ENCODE measurements at places on chromosomes 5 and 9.

- DNase-seq, result no peak
Observed at GRCh38 chr9:121499427-121500164, at the start of gene GGTA1. Gene GGTA1, minus strand, starts transcription at chr9:121499844. Its CDS starts 31,922 bp downstream, at chr9:121467922.

DNA sequence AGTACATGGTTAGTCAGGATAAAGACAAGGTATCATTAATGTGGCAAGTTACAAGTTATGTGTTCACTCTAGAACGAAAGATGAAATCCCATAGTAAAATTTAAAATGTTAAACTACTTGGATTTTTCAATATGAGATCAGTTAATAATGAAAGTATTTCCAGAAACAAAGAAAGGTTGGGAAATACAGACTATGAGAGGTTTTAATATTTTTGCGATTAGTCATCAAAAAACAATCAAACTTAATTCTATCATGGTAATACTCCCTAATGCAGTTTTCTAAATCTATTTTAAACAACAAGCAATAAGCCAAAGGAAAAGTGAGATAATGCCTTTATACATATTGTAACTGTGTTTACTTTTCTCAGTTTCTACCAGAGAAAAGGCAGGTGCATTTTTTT, 10.6 kb downstream of the CDH12 start:
- DNase-seq, result no peak

DNA sequence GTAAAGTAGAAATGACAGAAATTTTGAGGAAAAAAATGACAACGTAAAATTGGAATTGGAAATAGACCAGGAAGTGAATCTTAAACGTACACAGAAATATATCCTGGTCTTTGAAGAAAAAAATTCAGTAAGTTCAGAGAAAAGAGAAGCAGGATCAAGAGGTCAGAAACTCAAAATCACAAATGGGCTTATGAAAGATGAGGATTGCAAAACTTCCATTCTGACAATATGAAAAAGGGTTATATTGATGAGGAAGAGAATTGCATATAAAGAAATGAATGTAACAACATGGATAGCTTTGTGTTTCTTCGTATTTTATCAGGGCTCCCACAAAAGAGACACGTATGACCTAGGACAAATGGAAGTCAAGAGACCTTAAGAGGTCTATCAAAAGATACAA, 58.1 kb downstream of the OXCT1 start:
- DNase-seq, result no peak

DNA sequence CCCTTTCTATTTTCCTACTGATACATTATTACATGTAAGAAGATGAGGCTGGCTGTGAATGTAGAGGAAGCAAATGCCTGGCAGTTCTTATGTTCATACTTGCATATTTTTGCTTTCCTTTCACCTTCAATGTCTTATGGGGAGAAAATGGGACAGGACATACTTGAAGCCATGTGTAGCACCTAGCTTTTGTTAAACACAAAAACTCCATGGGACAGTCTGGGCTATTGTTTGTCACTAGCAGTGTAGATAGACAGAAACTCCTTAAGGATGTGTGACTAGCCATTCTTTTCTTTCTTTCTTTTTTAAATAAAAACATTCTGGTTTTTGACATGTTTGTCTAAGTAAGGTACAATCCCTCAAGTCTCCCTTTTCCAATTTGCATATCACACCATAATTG, 122.7 kb downstream of the ARL15 start:
- DNase-seq, result no peak

GRCh38 chr5:16589658-16590057, 27.1 kb downstream of the RETREG1 start:
- DNase-seq, result no peak

DNA sequence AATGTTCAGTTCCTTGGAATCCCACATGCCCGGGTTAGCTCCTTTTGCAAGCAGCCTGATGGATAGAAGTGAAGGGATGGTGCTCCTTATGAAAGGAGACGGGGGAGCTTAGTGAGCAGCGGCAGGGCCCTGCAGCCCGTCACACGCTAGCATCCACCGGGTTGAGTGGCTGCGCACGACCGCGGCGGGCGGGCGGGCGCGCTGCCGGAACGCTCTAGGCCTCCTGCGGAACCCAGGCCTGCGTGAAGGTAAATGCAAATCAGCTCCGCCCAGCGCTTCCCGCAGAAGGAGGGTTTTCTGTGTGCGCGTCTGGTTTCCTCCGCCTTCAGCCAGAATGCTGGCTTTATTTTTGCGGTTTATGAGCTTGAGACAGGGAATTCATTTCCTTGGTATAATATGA, 19.8 kb downstream of the IL12B start:
- no peak for DNase-seq

GRCh38 chr5:149792540-149793255, 62.6 kb downstream of the PPARGC1B start:
- no peak for DNase-seq

GRCh38 chr9:5278486-5278885, 26.0 kb downstream of the RLN2 start:
- DNase-seq, result no peak

GRCh38 chr9:122444041-122444733, 33.5 kb downstream of the OR1J1 start:
- no peak for DNase-seq

- DNase-seq, result no peak
Observed at GRCh38 chr9:117138231-117138630, 276.6 kb downstream of the ASTN2 start.

DNA sequence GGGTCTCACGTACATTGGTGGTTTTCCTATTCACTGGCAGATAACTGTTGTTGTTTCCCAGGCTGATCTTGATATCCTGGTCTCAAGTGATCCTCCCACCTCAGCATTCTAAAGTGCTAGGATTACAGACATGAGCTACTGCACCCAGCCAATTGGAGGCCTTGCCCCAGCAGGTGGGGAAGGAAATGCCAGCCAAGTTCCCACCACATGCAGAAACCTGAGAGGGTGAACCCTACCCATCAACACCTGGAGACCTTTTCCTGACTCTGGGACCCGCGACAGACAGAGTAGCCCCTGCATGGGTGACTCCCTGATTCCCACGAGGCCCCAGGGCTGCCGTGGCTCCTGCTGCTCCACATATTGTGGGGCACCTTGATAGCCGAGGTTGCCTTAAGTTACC, 107.7 kb downstream of the GDA start:
- no peak for DNase-seq

DNA sequence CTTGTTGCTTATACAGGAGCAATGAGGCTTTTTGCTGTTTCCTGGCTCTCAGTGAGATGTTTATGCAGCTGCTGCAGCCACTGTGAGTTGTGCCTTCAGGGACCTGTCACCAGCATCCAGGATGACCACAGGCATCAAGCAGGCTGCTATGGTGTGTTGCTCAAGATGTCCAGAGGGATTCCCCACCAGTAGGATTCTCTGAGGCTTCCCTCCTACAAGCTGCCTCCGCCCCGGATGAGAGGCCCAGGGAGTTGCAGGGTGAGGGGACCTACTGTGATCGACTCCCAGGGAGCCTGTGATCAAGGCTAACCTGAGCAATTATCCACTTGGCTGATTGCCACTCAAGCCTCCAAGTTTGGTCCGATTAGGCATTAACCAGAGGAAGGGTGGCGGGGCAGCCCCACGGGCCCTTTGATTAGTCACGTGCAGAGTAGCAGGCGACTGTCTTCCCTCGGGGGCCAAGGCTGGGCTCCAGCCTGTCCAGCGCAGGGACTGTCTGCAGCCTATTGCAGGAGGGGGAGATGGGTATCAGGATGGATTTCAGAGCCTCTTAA, 1.8 kb upstream of the FAT2 start:
- no peak for DNase-seq

DNA sequence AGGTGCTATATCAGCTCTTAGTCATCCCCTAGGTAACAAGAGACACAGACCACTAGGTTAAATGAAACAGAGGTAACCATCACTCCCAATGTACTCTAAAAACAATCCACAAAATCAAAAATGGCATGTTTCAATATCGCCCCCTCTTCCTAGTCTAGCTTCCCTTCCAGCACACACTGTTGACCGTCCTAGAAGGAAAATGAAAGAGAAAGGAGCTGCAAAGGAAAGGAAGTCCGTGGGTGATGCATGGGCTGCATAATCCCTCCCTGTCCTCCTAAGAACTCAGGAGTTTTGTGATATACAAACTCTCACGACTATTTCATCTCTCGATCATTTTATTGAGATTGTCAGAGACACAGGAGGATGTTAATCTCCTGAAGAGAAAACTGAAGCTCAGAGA, 101.6 kb downstream of the RFK start:
- DNase-seq, result no peak

- DNase-seq, result no peak
Observed at GRCh38 chr5:6365142-6365976, 13.0 kb downstream of the MED10 start.

DNA sequence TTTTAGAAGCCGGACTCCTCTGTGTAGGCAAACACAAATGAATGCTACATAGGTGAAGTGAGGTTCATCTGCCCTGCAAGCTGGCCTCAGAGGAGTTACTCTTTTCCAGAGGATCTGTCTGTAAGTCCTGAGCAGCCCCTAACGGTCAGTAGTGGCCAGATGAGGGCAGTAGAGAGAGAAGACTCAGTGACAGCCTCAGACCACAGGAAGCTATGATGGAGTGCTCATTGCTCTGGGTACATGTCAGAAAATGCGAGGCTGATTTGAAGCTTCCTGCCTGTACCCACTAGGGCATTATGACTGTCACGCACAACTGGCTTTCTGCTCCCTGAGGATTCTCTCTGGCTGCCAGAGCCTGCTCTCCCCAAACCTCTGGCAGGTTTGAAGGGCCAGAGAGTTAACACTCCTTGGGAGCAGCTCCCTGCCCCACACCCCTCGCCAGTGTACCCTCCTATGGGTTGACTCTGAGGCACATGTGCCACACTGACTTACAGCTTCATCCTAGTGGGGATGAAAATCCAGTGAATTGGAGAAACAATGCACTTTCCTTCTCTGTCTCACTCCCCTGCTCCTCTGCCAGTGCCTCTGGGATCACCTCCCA, 141.5 kb downstream of the GABRG2 start:
- DNase-seq, result no peak

DNA sequence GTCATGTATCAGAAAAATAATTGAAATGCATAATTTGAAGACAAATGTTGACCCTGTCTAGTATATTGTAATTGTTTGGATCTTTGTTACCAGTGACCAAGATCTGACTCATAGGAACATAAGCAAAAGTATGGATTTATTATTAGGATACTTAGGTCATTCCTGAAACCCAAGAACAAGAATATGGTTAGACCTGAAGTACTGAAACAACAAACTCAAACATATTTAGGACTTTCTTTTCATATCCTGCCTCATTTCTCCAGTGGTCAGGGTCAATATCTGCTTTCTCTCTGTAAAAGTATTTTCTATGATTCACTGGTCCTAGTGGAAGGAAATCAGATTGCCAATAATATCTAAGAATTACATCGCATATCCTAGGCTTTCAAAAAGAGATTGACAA, 1937.1 kb upstream of the WWC1 start:
- no peak for DNase-seq

DNA sequence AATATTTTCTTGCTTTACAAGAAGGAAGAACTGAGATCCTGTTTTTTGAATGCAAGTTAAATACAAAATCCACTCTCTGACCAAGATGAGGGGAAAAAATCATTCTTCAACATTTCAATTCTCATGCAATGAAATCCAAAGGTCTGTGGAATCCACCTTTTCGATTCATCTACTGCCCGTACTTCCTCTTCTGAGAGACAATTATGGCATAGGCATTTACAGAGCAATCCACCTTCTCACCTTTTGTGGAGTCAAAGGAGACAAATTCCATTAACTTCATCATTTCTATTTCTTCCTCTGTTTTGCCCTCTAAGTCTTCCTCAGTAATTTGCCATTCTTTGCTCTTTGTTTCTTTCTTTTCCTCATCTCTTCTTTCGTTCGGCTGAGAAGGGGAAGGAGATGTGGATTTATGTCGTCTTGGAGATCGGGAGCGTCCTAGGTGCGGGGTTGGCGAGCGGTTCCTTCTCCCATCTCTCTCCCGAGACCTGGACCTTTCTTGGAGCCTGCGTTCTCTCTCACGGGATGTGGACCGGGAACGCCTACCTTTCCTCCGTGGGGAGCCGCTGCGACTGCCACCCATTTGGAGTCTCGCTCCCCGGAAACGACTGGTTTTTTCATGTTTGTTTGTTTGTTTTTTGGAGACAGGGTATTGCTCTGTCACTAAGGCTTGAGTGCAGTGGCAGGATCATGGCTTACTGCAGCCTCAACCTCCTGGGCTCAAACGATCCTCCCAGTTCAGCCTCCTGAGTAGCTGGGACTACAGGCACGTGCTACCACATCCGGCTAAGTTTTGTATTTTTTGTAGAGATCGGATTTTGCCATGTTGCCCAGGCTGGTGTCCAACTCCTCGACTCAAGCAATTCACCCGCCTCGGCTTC, 24.3 kb upstream of the AFF4 start:
- DNase-seq, result no peak

GRCh38 chr5:173706700-173707099, 90.2 kb upstream of the BOD1 start:
- no peak for DNase-seq

GRCh38 chr5:161846746-161847145, 1.2 kb upstream of the GABRA1 start:
- DNase-seq, result no peak

GRCh38 chr9:110124439-110124838, 83.5 kb downstream of the C9orf152 start:
- DNase-seq, result no peak

- no peak for DNase-seq
Observed at GRCh38 chr5:59479086-59479485, 414.4 kb downstream of the PDE4D start.

- no peak for DNase-seq
Observed at GRCh38 chr5:80503641-80504040, 15.7 kb downstream of the FAM151B start.

DNA sequence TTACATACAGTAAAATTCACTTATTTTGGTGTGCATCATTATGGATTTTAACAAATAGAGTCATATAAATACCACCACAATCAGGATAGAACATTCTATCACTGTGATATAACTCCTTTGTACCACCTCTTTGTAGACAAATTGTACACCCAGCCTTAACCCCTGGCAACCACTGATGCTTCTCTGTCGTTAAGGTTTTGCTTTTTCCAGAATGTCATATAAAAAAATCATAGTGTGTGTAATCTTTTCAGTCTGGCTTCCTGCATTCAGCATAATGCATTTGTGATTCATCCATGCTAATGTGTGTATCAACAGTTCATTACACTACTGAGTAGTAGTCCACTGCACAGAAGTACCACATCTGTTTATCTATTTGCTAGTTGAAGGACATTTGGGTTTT, 81.2 kb downstream of the ARSB start:
- DNase-seq, result no peak

DNA sequence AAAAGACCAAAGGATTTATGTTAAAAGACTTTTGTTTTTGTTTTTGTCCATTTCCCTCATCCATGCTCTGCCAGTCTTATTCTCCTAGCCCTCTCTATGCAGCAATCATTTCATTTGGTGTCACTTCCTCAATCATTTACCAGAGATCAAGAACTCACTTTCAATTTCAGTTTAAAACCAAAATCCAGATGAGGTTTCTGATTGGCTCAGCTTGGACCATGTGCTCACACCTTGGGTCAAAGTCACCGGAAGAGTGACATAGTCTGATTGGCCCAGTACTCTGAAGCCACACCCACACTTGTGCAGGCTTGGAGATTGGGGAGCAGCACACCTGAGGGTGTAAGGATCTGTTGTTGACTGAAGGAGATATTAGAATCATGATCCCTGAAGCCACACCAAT, 79.6 kb downstream of the TLR4 start:
- no peak for DNase-seq

- no peak for DNase-seq
Observed at GRCh38 chr5:105931881-105932421, 1738.8 kb downstream of the EFNA5 start.

- DNase-seq, result no peak
Observed at GRCh38 chr9:75985515-75985914, 95.0 kb downstream of the PCSK5 start.

- no peak for DNase-seq
Observed at GRCh38 chr9:84310883-84311282, 29.7 kb downstream of the SLC28A3 start.

GRCh38 chr5:138370537-138370936, 18.1 kb downstream of the KDM3B start:
- DNase-seq, result no peak

Measured in stimulated activated CD8-positive, alpha-beta memory T cell treated with anti-CD3 and anti-CD28 coated beads, Interleukin-2, amount 100 ng/mL, for 1 hour (primary cell).